Stimulated activated CD4-positive, alpha-beta T cell treated with anti-CD3 and anti-CD28 coated beads, Interleukin-2, amount 100 ng/mL, for 24 hours (primary cell): ENCODE measurements at places on chromosomes 3 and 15.

- no peak for DNase-seq
Measured at GRCh38 chr15:81279621-81280485, 44.1 kb downstream of the STARD5 start.

GRCh38 chr3:119457246-119457645 is 6.2 kb downstream of the TMEM39A start:
- no peak for DNase-seq

DNA sequence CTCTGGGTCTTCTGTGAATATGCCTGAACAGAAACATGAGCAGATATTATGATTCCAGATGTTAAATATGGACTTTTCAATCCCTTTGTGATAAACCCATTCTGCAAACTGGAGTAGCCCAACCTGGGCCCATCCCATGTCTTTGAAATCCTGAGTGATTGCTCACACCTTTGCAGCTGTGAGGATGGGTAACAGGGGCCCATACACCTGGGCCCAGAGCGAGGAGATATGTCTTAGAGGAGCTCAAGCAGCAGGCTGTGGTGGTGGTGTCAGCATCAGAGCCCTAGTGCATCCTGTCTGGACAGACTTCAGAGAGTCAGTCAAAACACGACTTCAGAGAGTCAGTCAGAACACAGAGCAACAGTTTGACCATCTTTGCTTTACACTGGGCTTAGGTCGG is 64.9 kb upstream of the LIMD1 start:
- no peak for DNase-seq

GRCh38 chr3:189138901-189139610 is 32.7 kb upstream of the TPRG1 start:
- DNase-seq: no peak

DNA sequence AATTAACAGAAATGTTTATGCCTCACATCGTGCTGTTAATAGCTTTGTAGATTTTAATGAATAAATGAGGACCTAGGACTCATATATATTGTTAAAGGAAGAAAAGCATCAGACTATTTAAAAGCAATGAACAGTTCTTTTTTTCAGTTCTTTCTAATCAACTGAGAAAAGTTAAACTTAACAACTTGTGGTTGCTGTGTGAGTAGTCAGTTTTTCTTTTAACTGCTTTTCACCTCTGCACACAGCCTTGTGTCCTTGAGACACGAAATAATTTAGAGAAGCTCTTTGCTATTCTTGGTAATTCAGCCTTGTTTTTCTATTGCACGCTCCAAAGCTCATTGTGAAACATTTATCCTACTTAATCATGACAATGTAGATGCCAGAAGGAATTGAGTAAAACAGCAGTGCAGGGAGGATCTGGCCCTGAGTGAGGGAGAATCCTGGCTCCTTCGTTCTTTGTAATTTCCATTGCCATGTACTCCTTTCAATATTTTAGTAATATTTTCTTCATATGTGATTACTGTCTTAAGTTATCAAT is 499.0 kb downstream of the PYDC2 start:
- DNase-seq: no peak
